Left kidney (tissue), 8 donors: ENCODE measurements at places on chromosomes 12 and 14.

DNA sequence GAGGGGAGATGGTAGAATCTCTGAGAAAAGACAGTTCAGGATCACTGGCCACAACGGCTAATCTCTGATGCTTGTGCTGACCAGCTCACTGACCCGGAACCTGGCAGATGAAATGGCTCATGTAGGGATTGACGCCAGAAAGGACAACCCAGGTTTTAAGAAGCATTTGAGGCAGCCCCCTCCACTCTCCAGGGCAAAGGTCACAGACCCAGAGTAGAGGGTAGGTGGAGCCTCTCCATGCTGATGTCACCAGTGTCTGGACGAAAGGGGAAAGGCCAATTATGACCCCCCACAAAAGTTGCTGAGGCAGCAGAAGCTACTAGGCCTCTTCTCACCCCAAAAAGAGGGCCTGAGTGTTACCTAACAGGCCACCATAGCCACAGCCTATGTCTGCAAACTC lies 1.2 kb downstream of the METTL1 start:
- no peak for DNase-seq

DNA sequence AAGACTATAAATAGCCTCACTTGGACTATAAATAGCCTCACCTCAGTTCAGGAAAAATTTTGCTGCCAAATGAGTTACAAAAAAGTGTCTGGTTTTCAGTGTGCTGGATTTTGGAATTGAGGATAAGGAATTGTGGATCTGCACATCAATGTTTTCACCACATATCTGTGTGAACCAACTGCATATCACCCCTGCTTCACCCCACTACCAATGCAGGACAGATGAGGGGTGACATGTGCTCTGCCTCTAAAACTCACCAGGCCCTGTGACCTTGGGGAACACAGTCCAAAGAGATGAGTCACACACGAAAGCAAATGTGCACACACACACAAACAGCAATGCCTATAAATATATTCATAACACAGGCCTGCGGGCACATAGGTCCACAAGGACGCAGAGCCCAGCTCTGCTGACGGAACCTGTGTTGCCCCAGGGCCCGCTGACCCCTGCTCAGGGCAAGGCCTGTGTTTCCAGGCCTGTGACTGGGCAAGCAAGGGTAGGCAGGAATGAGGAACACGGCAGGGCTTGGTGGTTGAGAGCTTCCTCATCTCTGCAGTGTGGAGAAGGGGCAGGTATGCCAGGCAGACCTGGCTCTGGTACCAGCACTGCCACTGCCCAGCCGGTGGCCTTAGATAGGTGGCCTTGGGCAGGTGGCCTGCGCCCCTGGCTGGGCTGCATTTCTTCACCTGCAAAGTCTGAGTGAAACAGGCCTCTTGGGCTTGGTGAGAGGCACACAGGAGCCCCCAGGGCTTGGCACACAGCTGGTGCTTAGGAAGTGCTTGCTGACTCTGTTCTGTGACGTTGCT lies 82.4 kb downstream of the ARL6IP4 start:
- DNase-seq = no peak

DNA sequence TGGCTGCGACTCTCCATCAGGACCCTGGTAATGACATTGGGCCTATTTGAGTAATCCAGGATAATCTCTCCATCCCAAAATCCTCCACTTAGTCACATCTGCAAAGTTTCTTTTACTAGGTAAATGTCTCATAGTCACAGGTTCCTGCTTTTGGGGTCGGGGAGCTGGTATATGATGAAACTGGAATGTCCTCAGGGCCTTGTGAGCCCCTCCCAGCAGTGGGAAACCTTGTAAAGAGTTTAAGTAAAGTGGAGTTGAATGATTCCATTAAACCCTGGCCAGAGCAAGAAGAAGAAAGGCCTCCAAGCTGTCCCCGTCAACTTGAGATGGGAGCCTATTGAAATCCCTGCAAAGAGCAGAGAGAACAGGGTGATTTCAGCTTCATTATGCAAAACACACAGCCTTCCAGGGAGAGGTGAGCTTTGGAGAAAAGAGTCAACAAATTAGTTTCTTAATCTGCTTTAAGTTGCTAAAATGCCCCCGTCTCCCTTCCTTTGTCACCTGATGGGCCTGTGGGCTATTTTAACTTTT lies 12.6 kb downstream of the WSCD2 start:
- DNase-seq = no peak

DNA sequence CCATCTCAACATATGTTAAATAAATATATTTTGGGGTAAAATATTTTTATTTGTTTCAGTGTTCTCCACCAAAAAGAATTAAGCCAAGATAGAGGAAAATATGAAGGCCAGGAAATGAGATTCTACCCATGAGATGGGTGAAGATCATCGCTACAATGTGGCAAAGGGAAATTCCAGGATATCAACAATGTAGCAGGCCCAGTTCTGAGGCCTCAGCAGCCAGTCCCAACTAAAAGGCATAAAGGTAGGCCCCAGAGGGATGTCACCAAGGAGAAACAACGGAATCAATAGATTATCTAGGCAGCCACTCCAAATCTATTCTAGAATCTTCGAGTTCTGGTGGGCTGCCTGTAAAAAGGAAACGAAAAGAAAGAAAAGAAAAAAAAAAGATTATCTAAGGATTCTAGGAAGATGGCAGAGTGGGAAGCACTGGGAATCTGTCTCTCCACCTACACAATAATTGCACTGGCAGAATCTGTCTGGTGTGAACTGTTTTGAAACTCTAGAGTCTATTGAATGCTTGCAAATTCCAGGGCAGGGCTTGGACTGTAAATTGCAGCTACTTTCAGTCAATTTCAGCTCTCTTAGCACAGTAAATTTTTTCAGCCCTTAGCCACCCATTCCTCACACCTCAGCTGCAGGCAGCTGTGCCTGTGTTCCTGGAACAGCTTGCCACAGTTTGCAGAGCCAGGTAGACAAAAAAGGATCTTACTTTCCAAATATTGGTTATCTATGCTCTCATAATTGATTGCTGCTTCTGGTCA lies 33.1 kb upstream of the MMP19 start:
- no peak for DNase-seq

DNA sequence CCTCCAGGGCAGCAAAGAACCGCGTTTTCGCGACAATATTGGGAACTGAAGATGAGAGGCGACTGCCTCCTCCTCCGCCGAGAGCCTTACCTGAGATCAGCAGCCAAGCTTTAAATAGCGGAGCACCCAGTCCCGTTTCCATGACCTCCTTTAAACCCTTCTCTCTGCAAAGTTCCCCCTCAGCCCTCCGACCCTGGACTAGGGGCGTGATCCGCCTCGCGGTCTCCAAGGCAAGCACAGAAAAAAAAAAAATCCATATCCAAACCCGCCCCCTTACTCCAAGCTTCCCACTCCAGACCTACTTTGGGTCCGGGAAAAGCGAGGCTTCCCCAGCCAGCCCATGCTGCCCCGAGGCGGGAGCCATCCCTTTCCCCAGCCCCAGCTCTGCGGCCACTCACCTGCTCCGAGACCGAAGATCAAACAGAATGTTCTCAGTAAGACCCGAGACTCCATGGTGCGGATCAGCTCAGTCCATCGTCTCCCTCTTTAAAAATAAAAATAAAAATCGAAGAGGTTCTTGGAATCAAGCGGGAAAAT lies 630 bp downstream of the NELL2 start:
- DNase-seq = peak; percentile 12

DNA sequence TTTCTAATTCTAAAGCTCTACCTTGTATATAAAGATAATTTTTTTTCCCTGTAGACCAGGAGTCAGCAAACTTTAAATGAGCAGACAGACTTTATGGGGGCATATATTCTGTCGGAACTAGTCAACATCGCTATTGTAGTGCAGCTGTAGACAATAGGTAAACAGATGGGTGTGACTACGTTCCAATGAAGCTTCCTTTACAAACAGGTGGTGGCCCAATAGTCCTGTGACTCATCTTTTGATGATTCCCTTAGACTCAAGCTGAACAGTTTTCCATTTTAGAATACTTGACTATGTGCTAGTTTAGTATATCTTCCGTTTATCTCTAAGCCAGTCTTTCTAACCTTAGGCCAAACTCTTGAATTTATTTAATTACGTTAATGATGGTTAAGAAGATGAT lies 16.3 kb downstream of the MUCL1 start:
- DNase-seq = no peak

- no peak for DNase-seq
Measured at GRCh38 chr12:51171884-51172514, 936 bp downstream of the TFCP2 start.

GRCh38 chr12:123387508-123388176 lies 3.7 kb downstream of the KMT5A start:
- no peak for DNase-seq

DNA sequence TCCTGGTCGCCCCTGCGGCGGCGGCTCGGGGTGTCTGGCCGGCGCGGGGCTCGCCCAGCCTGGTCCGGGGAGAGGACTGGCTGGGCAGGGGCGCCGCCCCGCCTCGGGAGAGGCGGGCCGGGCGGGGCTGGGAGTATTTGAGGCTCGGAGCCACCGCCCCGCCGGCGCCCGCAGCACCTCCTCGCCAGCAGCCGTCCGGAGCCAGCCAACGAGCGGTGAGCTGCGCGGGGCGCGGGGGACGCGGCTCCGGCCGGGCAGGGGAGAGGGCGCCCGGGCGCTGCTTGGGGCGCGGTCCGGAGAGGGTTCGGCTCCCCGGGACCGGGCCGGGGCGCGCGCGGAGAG lies at the start of gene LGALS3:
Gene LGALS3 (plus strand): TSS at position 167 of the 342 bp plus-strand sequence. CDS start 8,122 bp downstream, outside the sequence.
- DNase-seq = no peak

GRCh38 chr14:99354166-99354875 lies 82.3 kb upstream of the BCL11B start:
- no peak for DNase-seq

DNA sequence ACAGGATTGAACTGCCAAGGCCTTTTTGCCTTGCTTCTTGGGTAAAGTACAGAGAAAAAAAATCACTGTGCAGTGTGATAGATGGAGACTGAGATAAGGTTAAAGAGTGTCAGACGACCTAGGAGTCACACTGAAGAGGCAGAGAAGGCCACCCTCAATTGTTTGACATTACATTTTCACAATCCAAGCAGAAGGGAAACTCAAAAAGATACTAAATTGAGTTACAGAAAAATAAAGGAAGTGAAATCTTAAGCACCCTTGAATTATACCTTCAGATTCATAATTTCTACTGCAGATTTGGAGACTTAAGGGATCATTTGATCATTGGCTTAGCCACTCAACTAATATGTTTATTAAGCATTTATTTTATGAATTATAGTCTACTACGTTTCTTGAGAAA lies 97.1 kb downstream of the MYF5 start:
- DNase-seq = no peak

GRCh38 chr14:54867011-54867410 lies 35.6 kb downstream of the GCH1 start:
- peak; percentile 60 for DNase-seq

DNA sequence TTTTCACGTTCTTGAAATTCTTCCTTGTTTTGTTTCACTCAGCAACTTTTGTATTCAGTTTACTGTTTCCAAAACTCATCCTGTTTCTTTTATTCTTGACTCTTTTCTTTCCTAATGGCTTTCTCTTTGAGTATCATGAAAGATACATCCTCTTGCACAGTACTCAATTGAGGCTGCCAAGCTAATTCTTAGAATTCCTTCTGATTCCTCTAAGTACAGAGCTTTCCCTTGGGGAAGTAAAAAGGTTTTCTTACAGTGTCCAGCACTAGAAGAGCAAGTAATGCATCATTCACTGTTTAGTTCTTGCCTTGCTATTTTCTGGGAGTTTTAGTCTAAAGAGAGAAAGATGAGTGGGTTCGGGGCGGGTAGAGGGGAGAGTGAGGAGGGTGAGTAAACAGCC lies 154.1 kb downstream of the NEDD1 start:
- no peak for DNase-seq

DNA sequence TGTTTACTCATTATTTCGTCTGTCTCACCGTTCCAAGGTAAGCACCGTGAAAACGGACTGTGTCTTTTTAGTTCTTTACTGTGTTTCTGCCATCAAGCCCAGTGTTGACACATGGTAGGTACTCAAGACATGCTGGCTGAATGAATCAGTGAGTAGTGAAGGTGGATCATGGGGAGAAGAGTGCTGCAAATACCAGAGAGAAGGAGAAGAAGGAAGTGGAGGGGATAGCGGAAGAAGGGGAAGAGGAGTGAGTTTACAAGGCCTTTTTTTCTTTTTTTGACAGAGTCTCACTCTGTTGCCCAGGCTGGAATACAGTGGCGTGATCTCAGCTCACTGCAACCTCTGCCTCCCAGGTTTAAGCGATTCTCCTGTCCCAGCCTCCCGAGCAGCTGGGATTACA lies 54.6 kb downstream of the ETV6 start:
- DNase-seq = no peak

GRCh38 chr14:49767571-49768300 lies at the start of gene KLHDC2:
Gene KLHDC2 (plus strand): TSS chr14:49768153. CDS start chr14:49768469, 316 bp downstream.
- peak; percentile 85 for DNase-seq

DNA sequence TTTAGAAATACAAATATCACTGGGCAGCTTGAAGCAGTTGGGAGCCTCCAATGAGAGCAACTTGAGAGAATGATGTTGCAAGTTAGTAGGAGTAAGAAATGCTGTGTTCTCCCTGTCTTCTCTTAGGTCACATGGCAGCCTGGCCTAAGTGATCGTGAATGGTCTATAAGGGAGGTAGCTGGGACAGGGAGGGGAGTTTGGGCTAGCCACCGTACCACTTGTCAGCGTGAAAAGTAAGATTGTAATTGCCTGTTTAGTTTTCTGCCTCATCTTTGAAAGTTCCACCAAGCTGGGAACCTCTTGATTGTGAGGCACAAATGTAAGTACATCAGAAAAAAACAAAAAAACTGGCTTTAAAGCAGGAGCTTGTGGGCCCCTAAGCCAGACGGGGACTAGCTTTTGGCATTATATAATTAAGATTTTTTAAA lies 36.4 kb downstream of the MDM2 start:
- DNase-seq = no peak

DNA sequence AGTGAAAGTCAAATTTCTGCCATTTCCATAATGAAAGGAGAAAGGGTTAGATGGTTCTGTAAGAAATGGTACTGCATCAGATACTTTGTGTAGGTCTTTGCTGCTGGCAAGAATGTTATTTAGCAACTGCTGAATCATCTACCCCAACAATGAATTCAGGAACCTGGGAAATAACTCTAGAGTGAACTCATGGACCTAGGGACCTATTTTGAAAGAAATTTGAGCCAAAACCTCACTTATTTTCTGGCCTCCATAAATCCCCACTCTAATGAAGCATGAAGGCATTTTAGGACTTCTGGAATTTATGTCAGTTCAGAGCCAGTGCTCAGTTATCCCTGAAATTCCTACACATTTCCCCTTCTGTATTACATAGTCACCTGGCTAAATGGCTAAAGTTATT lies 50.9 kb upstream of the CPNE8 start:
- DNase-seq = peak; percentile 4

DNA sequence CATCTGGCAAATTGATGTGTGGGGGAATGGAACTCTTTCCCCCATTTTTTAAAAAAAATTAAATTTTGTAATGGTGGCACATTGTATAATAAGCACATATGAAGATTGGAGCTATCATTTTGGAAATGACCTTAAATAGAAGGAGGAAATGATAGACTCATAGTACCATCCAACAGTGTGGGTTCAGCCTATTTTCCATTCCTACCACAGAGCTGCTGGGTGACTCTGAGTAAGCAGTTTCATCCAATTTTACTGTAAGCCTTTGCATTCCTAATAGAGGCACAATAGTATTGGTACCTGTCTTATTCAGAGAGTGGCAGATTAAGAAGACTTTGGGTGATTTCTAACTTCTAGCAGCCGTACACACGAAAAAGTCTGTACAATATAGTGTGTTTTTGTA lies 304.5 kb downstream of the RAD51B start:
- no peak for DNase-seq
